ENCODE measurements at places on chromosomes 12 and 14.

DNA sequence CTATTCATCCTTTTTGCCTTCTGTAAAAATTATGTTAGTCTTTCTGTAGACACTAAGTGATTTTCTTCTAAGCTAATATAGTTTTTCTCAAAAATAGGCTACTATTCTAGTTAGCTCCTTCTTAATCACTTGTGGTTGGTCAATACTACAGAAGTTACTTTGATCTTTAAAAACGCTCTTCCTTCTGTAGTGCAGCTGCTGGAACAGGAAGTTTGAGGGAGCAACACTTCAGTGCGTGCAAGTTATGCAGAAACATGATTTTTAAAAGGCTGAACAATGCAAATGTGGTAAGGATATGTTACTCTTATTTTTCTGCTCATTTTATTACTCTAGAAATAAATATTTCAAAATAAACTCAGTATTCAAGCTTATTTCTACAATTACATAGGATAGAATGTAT lies 11.1 kb upstream of the RERGL start:
- DNase-seq = no peak

- DNase-seq = no peak
Observed at GRCh38 chr12:30979371-30980259, 53.1 kb downstream of the TSPAN11 start.

DNA sequence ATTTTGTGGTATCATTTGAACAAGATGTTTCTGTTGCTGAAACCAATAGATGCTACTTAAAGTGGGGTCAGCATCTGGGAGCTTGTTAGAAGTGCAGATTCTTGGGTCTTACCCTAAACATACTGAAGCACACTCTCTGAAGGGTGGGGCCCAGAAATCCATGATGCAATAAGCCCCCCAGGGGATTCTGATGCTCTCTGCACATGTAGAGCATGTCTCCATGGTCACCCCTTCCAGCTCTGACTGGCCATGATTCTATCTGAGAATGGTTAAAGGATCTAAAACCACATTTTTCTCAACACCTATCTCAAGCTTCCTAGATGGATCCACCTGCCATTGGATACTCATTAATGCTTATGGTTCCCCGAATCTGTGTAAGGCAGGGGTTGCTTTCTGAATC lies 20.4 kb downstream of the JDP2 start:
- no peak for DNase-seq

- DNase-seq = no peak
Observed at GRCh38 chr12:92989715-92990484, 60.8 kb upstream of the EEA1 start.

GRCh38 chr12:1662761-1663439 lies 28.0 kb upstream of the ADIPOR2 start:
- no peak for DNase-seq

GRCh38 chr12:38490941-38491340 lies 174.4 kb downstream of the ALG10B start:
- DNase-seq = no peak

DNA sequence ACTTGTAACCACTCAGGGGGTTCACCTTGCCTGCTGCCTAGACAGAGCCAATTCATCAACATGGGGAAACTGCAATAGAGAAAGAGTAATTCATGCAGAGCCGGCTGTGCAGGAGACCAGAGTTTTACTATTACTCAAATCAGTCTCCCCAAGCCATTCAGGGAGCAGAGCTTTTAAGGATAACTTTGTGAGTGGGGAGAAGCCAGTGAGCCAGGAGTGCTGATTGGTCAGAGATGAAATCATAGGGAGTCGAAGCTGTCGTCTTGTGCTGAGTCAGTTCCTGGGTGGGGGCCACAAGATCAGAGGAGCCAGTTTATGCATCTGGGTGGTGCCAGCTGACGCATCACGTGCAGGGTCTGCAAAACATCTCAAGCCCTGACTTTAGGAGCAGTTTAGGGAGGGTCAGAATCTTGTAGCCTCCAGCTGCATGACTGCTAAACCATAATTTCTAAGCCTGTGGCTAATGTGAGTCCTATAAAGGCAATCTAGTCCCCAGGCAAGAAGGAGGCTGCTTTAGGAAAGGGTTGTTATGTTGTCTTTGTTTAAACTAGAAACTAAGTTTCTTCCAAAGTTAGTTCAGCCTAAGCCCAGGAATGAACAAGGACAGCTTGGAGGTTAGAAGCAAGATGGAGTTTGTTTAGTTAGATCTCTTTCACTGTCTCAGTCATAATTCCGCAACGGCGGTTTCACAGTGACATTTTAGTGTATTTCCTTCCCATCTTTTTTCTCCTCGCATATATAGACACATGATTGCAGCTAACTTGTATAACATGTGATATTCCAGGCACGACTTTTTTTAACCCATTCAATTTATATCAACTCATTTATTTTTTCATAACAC lies 68.9 kb upstream of the NCOR2 start:
- peak; percentile 78 for DNase-seq

DNA sequence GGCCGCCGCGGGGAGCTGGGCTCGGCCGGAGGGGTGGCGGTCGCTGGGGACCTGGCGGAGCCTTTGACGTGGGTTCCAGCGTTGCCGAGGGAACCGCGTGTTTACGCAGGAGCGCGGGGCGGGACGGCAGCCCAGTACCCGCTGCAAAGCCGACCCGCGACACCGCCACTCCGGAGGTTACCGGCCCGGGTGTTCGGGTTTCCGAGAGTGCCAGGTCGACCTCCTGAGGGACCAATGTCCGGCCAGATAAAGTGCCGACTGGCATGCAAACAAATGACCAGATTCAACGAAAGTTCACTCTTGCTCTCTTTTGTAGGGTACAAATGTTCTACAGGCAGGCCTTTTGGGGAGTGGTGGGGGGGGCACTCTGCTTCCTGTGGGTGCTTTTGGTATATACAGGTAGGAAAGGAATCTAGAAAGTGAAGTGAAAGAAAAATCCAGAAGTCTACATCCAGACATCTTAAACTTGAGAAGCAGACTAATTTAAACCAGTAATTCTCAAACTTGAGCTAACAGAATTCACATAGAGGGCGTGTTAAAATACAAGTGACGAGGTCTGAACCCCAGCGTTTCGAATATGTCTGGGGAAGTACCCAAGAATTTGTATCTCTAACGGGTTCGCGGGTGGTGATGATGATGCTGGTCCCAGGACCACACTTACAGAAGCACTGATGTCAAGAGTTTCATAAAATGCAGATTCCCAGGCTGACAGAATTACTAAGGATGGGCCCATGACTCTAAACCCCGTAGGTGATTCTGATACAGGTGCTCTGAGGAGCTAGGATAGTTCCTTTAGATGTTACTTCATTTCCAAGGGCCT lies at the start of gene GPR135:
Gene GPR135 (minus strand): TSS at position 65 of the 820 bp plus-strand sequence. CDS start 154 bp downstream, outside the sequence.
- peak; percentile 54 for DNase-seq

- peak; percentile 92 for DNase-seq
Observed at GRCh38 chr12:108616941-108617858, 16.5 kb downstream of the SELPLG start.

GRCh38 chr12:63899396-63899795 lies 54.9 kb downstream of the SRGAP1 start:
- no peak for DNase-seq

- DNase-seq = peak; percentile 49
Observed at GRCh38 chr12:26906704-26907103, 31.1 kb downstream of the INTS13 start.

DNA sequence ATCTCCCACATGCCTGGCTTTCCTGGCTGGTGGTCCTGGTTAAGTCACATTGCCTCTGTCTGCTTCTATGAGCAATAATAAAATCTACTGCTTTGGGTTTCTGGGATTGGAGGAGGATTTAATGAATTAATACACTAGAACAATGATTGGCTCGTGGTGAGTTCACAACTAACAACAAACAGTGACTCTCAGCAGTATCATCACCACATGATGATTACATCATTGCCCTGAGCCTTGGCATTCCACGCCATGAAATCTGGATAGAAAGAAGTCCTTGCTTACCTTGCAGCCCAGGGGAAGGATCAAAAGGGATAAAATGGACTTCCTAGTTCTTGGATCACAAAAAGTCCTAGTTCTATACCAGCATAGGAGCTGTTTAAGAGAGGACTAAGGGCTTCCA lies 1069.0 kb downstream of the VRK1 start:
- DNase-seq = no peak

GRCh38 chr12:106248846-106249371 lies 1.1 kb upstream of the CKAP4 start:
- DNase-seq = peak; percentile 70

GRCh38 chr14:36750244-36750643 lies 88.6 kb downstream of the PAX9 start:
- DNase-seq = no peak

GRCh38 chr14:99873653-99874052 lies 80.4 kb downstream of the EML1 start:
- DNase-seq = no peak

GRCh38 chr12:124725597-124726237 lies 137.9 kb downstream of the SCARB1 start:
- DNase-seq = no peak

- DNase-seq = no peak
Observed at GRCh38 chr14:36655571-36655962, 6.1 kb upstream of the PAX9 start.

GRCh38 chr12:91211866-91212265 lies 29.2 kb upstream of the DCN start:
- DNase-seq = no peak

GRCh38 chr14:47966076-47966810 lies 290.8 kb upstream of the MDGA2 start:
- DNase-seq = no peak

GRCh38 chr12:57730336-57731067 lies 8.0 kb downstream of the AGAP2 start:
- no peak for DNase-seq

- peak; percentile 47 for DNase-seq
Observed at GRCh38 chr14:23696701-23697239, 60.6 kb downstream of the DHRS2 start.

DNA sequence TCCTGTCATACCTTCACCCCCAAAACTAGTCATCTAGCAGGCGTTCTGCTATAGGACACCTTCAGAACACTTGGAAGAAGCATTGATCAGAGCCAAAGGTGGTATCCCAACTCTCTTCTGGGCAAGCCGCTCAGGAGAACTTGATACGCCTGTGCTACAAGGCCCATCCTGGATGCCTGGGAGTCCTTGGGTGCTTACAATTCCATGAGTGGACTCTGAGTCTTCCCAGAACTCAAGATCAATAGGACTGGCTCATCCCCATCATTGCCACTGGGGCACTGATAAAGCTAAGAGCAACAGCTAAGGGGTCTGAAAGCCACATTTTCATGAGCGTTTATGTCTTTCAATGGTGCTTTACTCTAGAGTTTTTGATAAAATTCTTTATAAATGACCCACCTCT lies 1.9 kb downstream of the SPTB start:
- no peak for DNase-seq

GRCh38 chr14:22433069-22433468 lies 156.0 kb downstream of the DAD1 start:
- DNase-seq = no peak

- no peak for DNase-seq
Observed at GRCh38 chr12:123808167-123808566, 46.1 kb downstream of the DNAH10 start.

- DNase-seq = no peak
Observed at GRCh38 chr12:52878507-52879393, 26.1 kb downstream of the KRT8 start.

DNA sequence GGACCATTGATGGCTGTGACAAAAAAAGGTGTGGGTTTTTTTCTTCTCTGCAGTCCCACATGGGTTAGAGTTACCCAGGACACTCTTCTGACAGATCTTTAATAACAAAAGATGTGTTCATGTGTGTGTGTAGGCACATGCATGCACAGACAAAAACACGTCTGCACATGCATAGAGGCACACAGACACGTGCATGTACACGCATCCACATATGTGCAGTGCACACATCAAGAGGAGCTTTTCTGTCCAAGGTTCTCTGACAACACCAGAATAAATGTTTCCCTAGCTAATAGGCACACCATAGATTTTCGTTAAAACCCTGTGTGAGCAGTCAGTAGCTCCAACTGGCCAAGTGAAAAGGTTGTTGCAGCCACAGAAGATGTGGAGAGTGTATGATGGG lies 2.8 kb upstream of the MYL2 start:
- DNase-seq = no peak

DNA sequence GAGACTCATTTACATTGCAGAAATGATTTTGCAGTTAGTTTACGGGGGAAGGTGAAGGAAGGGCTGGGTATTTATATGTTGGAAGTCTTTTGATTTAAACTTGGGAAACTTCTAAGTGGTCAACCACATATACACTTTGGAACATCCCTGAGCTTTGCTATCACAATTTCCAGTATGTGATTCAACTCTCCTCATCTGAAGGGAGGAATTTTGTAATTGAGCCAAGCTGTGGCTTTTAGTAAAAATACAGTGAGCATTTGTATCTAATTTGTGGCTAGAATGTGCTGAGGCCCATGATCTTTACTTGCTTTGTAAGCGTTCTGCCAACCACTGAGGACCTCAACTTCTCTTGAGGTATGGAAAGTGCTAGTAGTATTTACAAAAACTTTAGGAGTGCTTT lies 235.0 kb upstream of the PDZRN4 start:
- DNase-seq = no peak

- DNase-seq = no peak
Observed at GRCh38 chr12:123013185-123014095, 33.0 kb downstream of the ARL6IP4 start.

- DNase-seq = no peak
Observed at GRCh38 chr12:110107369-110108281, 16.5 kb upstream of the IFT81 start.

DNA sequence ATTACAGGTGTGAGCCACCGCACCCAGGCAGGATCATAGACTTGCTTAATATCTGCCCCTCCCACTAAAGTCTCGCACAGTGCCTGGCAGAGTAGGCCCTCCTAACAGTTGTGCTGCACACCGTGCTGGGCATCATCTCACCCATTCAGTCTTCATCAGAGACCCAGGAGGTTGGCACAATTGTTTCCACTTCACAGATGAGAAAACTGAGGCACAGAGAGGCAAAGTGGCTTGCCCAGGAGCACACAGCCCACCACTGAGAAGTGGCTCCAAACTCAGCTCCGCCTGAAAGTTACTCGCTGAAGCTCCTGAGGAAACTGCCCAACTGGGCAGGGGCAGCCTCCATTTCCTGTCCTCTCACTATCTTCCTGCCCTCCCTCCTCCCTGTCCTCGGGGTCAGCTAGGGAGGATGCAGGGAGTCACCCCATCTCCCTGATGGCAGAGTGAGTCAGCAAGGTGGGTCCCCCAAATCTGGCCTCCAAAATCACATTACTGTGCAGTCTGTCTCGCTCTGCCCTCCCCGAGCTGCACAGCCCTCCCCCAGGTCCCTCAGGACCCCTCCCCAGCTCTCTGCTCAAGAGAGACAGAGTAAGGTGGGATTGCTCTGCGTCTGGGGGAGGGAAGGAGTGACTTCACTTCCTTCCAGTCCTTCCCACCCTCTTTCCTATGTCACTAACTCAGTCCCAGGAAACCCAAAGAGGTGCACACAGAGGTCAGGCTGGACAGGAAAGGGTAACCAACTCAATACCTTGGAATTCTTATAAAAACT lies 5.7 kb downstream of the SLC8B1 start:
- DNase-seq = no peak

DNA sequence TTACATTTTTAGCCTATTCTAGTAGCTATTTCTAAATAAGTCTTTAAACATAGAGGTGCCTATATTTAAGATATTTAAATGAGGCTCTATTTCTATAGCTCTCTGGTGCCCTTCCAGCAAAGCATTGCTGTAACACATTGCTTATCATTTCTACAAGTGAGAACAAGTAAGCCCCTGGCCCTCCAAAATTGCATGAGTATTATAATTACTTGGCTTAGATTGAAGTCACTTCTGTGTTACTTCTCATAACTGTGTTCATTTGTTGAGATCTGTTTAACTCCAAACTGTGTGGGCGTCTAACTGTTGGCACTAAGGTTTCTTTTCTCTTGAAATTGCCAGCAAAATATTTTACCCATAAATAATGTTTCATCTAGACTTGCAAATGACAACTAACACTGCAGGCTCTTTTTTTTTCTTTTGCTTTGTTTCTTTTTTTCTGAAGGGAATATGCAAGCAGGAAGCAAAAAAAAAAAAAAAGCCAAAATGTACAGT lies 66.5 kb downstream of the DAD1 start:
- no peak for DNase-seq
